ENCODE measurements at places on chromosomes 11 and 22. TPM values are rescaled to one million over a fixed set of nuclear protein-coding genes. Genes with fewer than 3 reads are reported as not detected.

Gene RELT
- total RNA-seq, result 11.8 TPM

Gene NLRP10
- total RNA-seq, result not detected

Gene BATF2
- total RNA-seq, result 4.5 TPM

Gene CDHR5
- 5.0 TPM for total RNA-seq

GRCh38 chr11:42770444-42771065 lies 541.2 kb upstream of the API5 start:
- H3K4me3 ChIP-seq, result no peak overlapping the region
- H3K4me1 ChIP-seq, result no peaks in the 10 kb centered on the region
- no peaks in the 10 kb centered on the region for H3K36me3 ChIP-seq
- no peaks in the 10 kb centered on the region for H3K27me3 ChIP-seq
- no peak overlapping the region for H3K27ac ChIP-seq
- no peak for DNase-seq

GRCh38 chr11:33257897-33258630 lies 883 bp downstream of the HIPK3 start:
- peak overlapping the region; percentile 99 for H3K4me3 ChIP-seq
- no peaks in the 10 kb centered on the region for H3K27me3 ChIP-seq
- peaks cover 46% of the 10 kb centered on the region for H3K36me3 ChIP-seq
- peaks cover 39% of the 10 kb centered on the region for H3K4me1 ChIP-seq

DNA sequence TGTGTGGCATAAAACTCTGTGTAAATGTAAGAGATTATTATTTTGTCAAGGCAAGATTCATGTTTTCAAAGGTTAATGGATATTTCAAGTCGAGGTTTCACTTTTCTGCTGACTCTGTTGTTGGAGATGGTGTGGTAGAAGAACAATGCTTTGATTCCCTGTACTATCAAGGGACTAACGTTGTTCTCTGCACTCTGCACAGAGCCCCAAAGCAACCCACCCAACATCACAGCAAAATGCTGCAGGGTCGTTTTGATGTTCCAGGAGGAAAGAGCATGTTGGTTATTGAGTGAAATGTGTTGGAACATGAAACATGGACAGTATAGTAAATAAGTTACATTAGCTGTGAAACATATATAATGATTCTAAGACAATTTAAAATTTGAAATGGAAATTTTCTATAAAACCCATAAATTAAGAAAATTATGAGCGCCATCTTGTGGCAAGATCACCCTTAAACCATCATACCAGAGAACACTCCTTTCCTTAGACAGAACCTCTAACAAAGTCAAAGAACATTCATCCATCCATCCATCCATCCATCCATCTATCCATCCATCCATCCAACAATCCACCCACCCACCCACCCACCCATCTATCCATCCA lies 164.4 kb upstream of the ZBED5 start:
- no peaks in the 10 kb centered on the region for H3K4me1 ChIP-seq
- no peaks in the 10 kb centered on the region for H3K36me3 ChIP-seq
- DNase-seq, result peak; percentile 29
- H3K4me3 ChIP-seq, result no peak overlapping the region
- H3K27me3 ChIP-seq, result no peaks in the 10 kb centered on the region
- no peak overlapping the region for H3K27ac ChIP-seq

DNA sequence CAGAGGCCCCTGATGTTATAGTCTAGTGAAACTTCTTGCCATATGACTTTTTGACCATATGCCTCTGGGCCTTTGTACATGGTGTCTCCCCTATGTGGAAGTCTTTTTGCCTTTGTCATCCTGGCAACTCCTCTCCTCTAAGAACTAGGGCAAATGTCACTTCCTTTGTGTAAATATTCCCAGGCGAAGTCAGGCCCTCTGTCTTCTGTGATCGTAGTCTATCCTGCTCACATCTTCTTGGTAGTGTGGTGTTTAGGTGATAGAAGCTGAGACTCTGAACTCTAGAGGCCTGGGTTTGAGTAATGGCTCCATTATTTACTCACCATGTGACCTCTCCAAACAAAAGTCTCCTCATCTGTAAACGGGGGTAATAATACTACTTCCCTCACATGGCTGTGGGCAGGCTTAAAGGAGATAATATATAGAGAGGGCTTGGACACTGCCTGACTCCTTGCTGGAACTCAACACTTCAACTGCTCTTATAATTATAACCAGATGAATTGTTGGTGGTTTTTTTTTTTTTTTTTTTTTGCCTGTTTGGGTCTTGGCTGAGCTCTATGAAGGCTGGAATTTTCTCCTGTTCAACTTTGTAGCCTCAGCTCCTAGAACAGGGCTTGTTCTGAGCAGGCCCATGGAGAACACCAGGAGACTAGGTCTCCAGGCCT lies 43.8 kb downstream of the INSC start:
- peaks cover 6% of the 10 kb centered on the region for H3K4me1 ChIP-seq
- H3K4me3 ChIP-seq, result no peak overlapping the region
- no peak for DNase-seq
- no peaks in the 10 kb centered on the region for H3K36me3 ChIP-seq

GRCh38 chr11:107898270-107898669 lies 30.0 kb upstream of the RAB39A start:
- no peak overlapping the region for H3K4me3 ChIP-seq
- no peaks in the 10 kb centered on the region for H3K36me3 ChIP-seq
- no peak for DNase-seq
- no peaks in the 10 kb centered on the region for H3K4me1 ChIP-seq
- peaks cover 18% of the 10 kb centered on the region for H3K27me3 ChIP-seq

DNA sequence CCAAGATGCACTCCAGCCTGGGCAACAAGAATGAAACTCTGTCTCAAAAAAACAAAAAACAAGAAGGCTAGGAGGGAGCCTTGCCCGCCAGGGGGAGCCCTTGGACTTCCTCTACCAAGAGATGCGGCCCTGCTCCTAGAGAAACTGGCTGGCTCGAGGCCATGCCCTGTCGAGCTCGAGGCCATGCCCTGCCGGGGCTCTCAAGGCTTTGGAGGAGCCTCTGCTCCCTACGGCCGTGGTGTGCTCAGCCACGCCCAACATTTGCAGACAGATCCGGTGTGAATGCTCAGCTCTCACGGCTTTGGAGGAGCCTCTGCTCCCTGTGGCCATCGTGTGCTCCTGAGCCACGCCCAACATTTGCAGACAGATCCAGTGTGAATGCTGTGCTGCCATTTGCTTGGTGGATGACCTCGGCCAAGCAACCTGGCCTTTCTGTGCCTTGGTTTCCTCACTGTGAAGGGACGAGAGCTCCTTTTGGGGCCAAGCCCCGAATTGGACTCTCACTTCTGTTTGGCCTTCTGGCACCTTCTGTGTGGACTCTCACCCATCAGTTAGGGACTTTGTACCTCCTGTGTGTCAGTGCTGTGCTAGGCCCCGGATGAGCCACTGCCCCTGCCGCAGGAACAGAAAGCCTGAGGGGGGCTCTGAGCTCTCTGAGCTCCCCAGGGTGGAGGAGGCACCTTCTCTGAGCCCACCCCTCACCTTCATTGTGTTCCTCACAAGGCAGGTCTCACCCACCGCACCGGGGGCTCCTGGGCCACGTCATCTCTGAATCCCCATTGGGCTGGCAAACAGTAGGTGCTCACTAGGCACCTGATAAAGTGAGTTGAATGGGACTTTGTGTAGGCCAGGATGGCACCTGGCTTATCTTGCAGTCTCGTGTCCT lies 14.1 kb downstream of the C11orf24 start:
- H3K27ac ChIP-seq, result no peak overlapping the region
- peaks cover 27% of the 10 kb centered on the region for H3K36me3 ChIP-seq
- DNase-seq, result peak; percentile 96
- H3K4me1 ChIP-seq, result no peaks in the 10 kb centered on the region

- no peaks in the 10 kb centered on the region for H3K4me1 ChIP-seq
- H3K36me3 ChIP-seq, result no peaks in the 10 kb centered on the region
Observed at GRCh38 chr22:44214764-44215163, 34.0 kb downstream of the PARVG start.

- H3K27ac ChIP-seq, result peak overlapping the region; percentile 76
- H3K27me3 ChIP-seq, result no peaks in the 10 kb centered on the region
- H3K4me3 ChIP-seq, result peak overlapping the region; percentile 41
- H3K4me1 ChIP-seq, result peaks cover 78% of the 10 kb centered on the region
- DNase-seq, result peak; percentile 47
Observed at GRCh38 chr11:63573881-63574855, 11.0 kb upstream of the PLAAT2 start.

DNA sequence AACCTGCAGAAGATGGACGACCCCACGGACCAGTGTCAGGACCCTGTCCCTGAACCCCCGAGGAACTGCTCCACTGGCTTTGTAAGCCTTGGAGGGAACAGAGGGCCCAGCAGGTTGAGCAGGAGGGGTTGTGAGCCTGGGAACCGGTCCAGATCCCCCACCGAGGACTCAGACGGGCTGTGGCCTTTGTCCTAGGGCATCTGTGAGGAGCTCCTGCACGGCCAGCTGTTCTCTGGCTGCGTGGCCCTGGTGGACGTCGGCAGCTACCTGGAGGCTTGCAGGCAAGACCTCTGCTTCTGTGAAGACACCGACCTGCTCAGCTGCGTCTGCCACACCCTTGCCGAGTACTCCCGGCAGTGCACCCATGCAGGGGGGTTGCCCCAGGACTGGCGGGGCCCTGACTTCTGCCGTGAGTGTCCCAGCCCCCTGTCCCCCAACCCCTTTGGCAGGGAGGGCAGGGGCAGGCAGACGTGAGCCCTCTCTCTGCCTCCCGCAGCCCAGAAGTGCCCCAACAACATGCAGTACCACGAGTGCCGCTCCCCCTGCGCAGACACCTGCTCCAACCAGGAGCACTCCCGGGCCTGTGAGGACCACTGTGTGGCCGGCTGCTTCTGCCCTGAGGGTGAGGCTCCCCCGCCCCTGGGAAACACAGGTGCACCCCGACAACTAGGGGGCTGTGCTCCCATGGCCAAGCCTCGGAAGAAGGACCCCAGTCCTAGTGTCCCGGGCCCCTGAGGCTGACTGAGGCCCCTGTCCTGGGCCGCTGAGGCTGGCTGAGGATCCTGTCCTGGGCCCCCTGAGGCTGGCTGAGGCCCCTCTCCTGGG lies 6.4 kb downstream of the MUC5AC start:
- no peak overlapping the region for H3K4me3 ChIP-seq
- peaks cover 17% of the 10 kb centered on the region for H3K36me3 ChIP-seq
- no peaks in the 10 kb centered on the region for H3K27me3 ChIP-seq
- no peak for DNase-seq

GRCh38 chr22:49632199-49633009 lies 195.3 kb downstream of the BRD1 start:
- H3K4me3 ChIP-seq, result peak overlapping the region; percentile 42
- H3K36me3 ChIP-seq, result peaks cover 3% of the 10 kb centered on the region
- H3K27ac ChIP-seq, result no peak overlapping the region
- peaks cover 89% of the 10 kb centered on the region for H3K27me3 ChIP-seq

DNA sequence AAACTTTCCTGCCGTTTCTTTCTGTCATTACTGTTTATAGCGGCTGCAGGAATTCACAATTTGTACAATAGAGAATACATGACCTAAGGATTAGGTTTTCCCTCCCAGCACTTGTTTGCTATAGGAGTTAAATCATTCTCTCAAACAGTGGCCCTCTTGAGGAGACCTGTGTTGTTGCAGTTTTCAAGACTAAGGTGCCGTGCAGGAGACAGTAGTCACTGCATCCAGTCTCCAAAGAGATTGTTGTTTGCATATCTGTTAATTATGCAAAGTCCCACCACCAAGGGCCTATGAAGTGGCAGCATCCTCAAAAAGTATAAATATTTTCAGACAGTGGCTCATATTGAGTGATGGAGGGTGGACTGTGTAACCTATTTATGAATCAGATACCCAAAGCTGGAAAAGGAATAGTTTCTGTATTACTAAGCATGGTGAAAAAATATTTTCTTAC lies 2.3 kb downstream of the PRSS23 start:
- peak; percentile 25 for DNase-seq
- peaks cover 16% of the 10 kb centered on the region for H3K36me3 ChIP-seq
- peak overlapping the region; percentile 74 for H3K4me3 ChIP-seq

DNA sequence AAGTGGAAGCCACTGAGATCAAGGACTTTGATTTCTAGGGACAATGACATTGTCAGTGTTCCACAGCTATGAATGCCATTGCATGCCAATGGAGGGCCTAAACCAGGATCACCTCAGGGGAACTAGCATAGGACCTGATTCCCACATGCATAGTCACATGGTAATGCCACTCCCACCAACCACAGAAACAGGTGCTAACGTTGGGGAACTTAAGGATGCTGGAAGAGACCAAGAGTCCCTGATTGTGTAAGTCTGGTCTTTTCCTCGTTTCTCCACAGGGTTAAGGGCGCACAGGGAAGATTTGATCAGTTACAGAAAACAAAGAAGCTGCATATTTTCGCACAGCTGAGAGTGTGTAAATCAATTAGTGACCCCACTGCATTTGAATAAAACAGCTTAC lies 59.4 kb upstream of the CD44 start:
- H3K36me3 ChIP-seq, result peaks cover 5% of the 10 kb centered on the region
- no peaks in the 10 kb centered on the region for H3K27me3 ChIP-seq
- H3K27ac ChIP-seq, result no peak overlapping the region
- no peak overlapping the region for H3K4me3 ChIP-seq
- DNase-seq, result no peak

DNA sequence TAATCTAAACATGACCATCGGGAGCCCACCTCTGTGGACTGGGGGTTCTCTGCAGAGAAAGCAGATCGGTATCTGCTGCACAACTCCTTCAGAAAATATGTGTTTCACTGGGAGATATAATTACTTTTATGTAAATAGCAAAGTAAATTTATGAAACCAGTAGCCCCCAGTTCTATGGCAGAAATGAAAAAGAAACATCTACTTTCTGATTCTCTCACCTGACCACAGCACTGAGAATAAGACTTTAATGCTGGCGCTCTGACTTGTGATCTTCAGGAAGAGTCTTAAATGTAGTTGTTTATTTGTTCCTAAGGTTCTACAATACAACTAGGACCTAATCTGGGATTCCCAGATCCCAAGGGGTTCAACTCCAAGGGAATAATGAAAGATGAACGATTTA lies 518.0 kb downstream of the DLG2 start:
- H3K4me3 ChIP-seq, result no peak overlapping the region
- no peaks in the 10 kb centered on the region for H3K27me3 ChIP-seq
- DNase-seq, result no peak

- H3K4me1 ChIP-seq, result peaks cover 10% of the 10 kb centered on the region
- H3K27me3 ChIP-seq, result peaks cover 56% of the 10 kb centered on the region
- no peak overlapping the region for H3K27ac ChIP-seq
- H3K4me3 ChIP-seq, result no peak overlapping the region
- DNase-seq, result no peak
Observed at GRCh38 chr22:41995211-41995610, 3.4 kb upstream of the WBP2NL start.

Measured in Calu3 (cell line).